ENCODE measurements at places on chromosomes 6 and 20.

- DNase-seq, result no peak
These were observed 47.0 kb upstream of the MANEA start for GRCh38 chr6:95530176-95530819.

DNA sequence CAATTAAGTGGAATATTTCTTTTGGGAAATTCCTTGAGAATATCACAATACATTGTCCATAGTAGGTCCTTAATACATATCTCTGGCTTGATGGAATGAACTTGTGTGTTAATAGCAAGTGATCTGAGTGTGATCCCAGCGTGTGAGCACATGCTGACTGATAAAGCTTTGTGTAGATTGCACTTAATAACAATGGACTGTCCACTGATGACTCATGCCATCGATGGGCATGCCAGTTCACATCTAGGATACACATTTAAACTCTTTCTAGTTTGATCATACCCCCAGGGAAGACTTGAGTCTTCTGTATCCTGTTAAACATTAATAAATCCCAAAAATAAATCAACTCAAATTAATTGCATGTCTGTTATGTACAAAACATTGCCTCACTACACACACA lies 454.3 kb upstream of the SPTLC3 start:
- DNase-seq, result no peak

GRCh38 chr6:128638817-128639216 lies 118.4 kb upstream of the PTPRK start:
- no peak for DNase-seq

DNA sequence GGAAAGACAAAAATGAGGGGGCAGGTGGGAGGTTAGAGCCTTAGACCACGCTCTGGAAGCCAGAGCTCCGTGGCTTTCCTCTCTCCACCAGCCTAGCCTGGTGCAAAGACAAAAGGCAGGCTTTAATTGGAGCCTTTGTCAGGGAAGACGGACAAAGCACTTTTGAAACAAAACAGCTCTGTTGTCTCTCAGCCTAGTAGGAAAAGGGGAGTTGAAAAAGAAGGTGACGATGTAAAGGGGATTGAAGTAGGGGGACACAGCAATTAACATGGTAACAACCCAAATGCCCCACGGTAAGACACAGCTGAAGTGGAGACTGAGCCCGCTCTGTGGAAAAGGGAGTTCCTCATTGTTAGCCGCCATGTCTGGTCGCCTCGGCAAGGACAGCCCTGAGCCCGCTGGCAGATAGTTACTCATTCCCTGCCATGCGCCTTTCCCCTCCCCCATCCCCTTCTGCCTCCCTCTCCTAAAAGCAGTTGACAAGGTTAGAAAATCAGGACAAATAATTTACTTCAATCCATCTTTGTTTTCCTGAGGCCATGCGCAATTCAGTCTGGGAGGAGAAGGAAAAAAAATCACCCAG lies 93.0 kb downstream of the TCP11 start:
- no peak for DNase-seq

DNA sequence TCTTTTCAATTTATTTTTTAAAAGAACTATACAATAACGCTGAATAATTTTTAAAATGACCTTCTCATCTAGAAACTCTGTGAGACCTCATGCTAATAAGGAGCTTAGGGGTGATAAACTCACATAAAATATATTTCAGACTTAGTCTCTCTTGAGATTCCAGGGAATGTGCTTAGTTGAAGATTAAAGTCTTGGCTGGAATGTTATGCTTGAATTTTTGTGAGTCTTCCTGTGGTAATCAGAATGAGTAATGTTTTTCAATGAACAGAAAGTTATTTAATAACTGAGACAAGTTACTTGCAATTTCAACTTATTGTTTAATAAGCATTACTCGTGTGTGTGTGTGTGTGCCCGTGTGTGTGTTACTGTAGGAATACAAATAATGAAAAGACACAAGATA lies 379.9 kb upstream of the EPHA7 start:
- DNase-seq, result no peak

- DNase-seq, result no peak
These were observed 4.2 kb upstream of the NCR3 start for GRCh38 chr6:31597006-31597405.

DNA sequence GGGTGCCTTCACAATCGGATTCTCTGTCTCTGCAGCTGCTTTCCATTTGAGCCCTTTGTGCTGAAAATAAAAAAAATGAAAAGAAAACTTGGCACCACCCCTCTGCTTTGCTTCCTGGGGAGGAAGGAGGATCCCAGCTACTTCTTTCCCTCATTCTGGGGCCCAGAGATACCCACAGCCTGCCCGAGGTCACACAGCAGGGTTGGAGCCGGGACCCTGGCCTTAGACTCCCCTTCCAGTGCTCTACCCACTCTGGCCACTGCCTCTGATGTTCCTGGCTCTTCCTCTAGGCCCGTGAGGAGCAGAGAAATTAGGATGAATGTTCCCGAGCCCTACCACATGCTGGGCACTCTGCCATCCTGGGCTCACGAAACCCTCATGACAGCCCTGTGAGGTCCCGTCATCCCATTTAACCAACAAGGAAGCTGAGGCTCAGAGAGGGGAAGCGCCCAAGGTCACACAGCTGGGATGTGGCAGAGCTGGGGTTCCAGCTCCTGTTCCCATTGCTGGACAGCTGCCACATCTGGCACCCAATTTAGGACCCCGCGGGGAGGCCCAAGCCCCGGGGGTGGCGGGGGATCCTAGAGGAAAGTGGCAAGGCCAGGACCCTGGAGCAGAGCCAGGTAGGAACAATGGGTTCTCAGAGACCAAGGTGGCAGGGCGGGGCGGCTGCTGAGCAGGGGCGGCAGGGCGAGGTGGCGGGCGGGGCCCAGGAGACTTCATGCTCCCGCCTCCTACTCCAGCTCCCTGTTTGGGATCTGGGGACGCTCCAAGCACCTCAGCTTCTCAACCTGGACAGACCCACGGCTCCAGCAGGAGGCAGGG lies 76.6 kb downstream of the CEBPB start:
- no peak for DNase-seq
